NCI-H1092 treated with DMSO at 0.1 percent for 48 hours (cell line): ENCODE measurements at places on chromosomes 1 and 21.
A peak's percentile ranks its signal among the peaks of the same experiment; 100 is the strongest.

GRCh38 chr1:204025917-204026707 lies 46.8 kb upstream of the SOX13 start:
- no peak for DNase-seq

GRCh38 chr1:167272369-167272957 lies 51.8 kb downstream of the POU2F1 start:
- DNase-seq, result no peak

DNA sequence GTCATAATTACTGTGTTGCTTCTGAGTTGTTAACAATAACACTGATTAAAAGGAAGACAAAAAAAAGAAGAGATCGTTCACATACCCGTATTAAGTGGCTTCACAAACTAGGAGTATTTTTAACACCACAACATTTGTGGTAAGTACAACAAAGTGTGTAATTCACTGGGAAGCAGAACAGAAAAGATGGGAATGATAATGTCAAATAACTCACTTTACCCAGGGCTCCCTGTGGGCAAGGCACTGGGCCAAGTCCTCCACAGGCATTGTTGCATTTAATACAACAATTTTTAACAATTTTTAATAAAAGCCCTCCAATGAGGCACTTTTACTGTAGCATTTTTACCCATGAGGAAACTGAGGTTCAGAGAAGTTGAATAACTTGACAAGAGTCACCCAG lies 385.0 kb upstream of the ST6GALNAC5 start:
- no peak for DNase-seq

- DNase-seq, result no peak
These were observed 78.8 kb downstream of the C1orf21 start for GRCh38 chr1:184465489-184466146.

- DNase-seq, result no peak
These were observed 41.1 kb downstream of the IL6R start for GRCh38 chr1:154446292-154446691.

- no peak for DNase-seq
These were observed 1.6 kb downstream of the RASSF5 start for GRCh38 chr1:206508956-206509355.

DNA sequence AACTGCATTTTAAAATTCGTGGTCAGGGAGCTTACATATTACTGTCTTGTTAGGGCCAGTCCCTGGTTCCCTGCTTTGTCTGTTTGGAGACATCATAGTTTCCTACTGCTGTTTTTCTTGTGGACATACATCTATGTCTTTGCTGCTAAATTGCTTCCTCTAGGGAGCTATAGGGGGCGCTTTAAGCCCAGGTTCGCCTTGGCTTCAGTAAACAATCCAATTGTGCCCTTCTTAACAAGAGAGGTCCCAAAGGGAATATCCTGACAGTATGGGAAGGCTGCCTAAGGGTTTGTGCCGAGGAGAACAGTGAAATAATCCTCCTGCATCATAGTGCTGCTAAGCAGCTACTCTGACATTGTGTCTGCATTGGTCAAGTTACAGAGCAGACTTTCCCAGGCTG lies 112.5 kb downstream of the USH2A start:
- peak; percentile 84 for DNase-seq

GRCh38 chr1:225739542-225740107 lies 38.0 kb upstream of the SRP9 start:
- no peak for DNase-seq

DNA sequence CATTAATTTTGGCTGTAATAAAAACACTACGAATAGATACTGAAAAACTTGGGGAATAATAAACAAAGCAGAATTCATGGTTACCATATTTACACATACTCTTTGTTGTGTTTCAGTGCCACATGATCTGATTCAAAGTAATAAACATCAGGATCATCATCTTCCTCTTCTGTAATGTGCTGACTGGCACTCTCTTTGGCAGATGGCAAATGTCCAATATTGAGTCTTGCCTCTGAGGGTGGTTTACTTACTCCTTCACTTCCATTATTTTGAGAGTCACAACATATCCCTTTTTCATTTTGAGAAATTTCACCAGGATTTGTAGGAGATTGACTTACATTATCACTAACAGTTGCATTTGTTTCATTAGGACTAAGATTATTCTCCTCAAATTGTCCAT lies 50.7 kb downstream of the ZZZ3 start:
- no peak for DNase-seq

DNA sequence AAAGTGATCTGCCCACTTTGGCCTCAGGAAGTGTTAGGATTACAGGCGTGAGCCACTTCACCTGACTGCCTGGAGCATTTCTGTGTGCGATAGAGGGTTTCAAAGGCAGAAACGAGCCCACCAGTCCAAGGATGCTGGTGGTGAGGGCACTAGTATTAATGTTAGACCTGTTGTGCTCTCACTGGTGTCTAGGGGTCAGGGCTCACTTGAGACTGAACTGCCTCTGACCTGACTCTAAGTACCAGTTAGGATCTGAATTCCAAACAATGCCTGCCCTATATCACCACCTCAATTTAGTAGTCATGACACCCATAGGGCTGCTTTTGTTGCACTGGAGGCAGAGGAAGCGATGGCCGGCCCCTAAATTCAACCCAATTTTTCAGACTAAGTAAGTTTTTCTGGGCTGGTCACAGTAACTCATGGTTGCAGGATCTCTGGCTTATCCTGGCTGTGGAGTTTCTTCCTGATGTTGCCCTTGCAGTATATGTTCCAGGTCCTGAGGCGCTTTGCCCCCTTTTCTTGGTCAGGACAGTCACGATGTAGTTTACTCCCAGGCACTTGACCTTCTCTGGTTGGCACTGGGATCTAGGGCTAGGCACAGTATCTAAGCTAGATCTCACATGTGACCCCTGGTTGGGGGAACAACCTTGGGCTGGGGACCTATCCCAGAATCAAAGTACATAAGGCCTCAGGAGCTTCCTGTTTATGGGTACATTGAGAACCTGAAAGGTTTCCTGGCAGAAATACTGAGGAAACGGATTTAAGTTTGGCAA lies 4.5 kb downstream of the CCDC17 start:
- DNase-seq, result no peak

- no peak for DNase-seq
These were observed 8.7 kb upstream of the SLC2A5 start for GRCh38 chr1:9078015-9078751.

DNA sequence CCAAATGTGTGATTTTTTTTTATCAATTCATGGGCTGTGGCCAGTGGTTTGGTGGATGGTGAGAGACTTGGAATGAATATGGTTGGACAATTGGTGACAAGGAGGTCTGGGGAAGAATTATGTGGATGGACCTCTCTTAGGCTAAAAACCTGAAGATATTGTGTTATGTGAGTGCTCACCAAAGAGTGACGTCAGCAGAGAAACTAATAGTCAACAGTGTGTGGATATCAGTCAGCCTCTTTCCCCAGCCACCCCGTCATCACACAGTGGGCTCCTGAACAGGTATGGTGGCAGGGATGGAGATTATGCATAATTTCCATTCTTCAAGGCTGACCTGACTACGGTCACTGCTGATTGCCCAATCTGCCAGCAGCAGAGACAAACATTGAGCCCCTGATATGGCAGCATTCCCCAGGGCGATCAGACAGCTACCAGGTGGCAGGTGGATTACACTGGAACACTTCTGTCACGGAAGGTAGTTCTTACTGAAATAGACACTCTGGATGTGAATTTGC lies 9.2 kb upstream of the OR2G2 start:
- no peak for DNase-seq

DNA sequence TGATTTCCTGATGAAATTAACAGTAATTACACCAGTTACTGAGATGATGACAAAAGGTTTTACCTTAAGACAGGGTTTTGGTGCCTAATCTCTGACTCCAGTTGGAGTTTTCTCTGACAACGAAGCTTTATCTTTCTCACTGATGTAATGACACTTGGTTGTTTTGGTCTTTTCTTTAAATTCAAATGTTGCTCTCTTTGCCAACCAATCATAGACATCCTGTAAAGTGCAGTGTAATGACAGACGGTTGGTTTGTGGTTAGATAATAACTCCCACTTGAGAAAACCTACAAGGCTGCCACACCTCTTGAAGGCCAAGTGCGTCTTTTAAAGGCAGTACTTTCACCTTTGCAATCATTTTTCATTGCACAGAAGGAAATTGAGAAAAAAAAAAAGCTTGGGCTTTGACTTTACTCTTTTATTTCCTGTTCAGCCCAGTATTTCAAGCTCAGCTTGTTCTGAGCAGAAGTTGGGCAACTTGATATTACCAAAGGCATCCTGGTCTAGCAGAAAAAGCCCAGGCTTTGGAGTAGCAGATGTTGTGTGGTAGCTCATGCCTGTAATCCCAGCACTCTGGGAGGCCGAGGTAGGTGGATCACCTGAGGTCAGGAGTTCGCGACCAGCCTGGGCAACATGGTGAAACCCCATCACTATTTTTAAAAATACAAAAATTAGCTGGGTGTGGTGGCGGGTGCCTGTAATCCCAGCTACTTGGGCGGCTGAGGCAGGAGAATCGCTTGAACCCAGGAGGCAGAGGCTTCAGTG lies 14.9 kb downstream of the PDIK1L start:
- DNase-seq, result no peak

DNA sequence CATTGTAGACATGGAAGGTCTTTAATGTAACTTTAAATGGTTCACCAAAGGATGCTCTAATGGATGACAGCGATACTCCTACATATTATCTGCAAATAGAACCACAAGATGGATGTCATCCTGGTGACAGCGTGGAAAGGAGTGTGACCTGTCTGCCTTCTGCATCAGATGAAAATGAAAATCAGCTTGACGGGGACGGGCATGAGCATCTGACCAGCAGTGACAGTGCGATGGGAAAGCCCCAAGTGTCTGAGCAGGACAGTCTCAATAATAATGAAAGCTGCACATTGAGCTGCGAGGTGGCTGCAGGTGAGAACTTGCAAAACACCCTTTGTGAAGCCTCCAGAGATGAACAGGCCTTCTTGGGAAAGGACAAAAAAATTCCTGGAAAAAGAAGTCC lies 25.2 kb downstream of the CNST start:
- DNase-seq, result no peak

DNA sequence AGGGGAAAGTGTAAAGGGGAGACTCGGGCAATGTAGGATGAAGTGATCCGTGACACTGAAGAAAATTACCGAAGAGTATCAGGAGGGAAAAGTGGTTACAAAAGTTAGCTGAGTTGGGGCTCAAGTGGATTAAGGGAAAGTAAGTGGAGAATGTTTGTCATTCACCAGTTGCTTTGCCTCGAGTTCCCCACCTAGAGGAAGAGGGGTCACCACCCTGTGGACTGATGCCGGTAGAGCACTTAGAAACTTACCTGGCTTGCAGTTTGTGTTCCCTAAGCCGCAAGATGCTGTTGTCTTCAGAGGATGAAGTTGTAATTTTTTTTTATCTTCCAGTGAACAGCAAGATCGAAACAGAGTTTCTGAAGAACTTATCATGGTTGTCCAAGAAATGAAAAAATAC lies 1.0 kb downstream of the PER3 start:
- no peak for DNase-seq

DNA sequence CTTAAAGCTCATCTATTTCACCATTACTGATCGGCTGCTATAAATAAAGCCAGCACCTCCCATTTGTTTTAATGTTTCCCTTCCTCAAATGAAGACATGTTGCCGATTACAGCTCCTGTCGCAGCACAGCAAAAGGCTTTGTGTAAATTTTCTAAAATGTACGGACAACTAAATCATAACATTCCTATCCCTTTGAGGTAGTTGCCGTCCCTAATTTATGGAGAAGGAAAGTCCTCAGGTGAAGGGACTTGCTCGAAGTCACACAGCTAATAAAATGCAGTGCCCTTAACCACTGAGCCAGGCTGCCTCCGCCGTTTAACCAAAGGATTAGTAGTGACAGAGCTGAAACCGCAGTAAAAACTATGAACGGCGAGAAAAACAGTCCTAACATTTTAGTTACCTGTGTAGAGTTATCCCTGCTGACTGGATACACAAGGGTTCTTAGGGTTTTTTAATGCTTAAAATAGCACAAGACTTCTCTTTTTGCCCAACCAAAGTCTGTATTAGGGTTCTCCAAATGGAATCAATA lies 871 bp downstream of the PINK1 start:
- DNase-seq, result no peak

- DNase-seq, result no peak
These were observed 38.4 kb downstream of the F3 start for GRCh38 chr1:94503153-94503552.

DNA sequence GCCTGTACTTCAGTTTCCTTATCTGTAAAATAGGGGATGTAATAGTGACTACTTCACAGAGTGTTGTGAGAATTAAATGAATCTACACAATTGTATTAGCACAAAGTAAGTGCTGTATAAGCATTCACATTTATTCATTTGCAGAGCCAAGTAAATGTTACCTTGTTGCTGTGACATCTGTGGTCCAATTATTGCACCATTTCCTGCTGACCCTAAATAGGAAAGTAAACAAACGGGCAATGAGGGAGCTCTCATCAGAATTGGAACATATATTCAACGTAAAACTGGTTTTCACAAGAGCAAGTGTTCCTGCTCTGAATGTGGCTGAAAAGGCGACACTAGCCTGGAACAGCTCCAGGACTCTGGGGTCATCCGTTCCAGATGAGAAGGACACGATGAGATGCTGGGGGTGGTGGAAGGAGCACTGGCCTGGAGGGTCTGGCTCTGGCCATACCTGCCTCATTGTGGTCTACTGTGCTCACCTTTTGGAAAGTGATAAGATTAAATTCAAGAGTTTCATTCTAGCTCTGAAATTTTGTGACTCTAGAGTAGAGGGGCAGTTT lies 34.5 kb downstream of the PROX1 start:
- DNase-seq, result peak; percentile 61

DNA sequence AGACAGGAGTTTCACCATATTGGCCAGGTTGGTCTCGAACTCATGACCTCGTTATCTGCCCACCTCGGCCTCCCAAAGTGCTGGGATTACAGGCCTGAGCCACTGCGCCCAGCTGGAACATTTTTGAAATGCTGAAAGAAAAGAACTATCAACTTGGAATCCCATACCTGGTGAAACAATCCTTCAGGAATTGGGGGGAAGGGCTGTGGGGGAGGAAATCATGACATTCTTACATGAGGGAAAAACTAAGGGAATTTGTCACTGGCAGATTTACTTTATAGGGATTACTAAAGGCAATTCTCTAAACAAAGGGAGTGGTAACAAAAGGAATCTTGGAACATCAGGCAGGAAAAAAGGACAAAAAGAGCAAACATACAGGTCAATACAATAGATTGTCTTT lies 25.8 kb downstream of the NDUFS5 start:
- DNase-seq, result no peak

- DNase-seq, result no peak
These were observed at the start of gene TMEM269 for GRCh38 chr1:42784946-42785693. Gene TMEM269 (plus strand): TSS chr1:42784991. CDS start chr1:42789894, 4,903 bp downstream.

- no peak for DNase-seq
These were observed 15.1 kb downstream of the BACH1 start for GRCh38 chr21:29313662-29314408.

DNA sequence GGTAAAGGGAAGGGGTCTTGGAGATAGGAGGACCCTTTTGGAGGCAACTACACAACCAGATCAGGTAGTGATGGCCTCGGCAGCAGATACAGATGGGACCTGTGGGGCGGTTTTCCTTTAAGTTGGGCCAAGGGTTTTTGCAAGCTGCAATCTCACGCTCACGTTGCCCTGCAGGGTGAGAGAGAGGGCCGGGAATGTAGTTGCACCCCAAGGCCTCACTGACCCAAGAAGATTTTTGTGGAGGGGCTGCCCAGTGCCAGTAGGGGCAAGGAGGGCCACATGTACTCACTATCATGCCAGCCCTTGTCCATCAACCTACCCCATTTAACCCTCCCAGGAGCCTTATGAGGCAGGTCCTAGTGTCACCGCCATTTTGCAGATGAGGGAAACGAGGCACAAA lies 57.7 kb upstream of the SELENON start:
- DNase-seq, result no peak
